ENCODE measurements at places on chromosomes 7 and 10.

DNA sequence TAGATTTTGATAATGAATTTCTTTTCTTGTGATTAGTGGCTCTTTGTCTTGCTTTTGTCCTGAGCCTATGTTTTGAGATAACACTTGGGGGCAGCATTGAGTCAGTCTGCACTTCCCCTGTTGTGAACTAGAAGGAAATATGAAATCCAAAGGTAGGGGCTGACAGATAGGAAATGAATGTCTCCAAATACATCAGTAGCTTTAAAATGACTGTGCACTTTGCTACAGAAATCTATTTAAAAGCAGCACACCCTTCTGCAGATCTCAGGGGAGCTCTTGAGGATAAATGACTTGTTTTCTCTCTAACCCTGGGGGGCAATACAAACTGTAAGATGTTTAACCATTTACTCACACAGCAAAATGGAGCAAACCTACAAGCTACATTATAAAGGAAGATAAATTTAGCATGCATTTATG, 176.0 kb upstream of the MYO3A start:
- no peak for DNase-seq

DNA sequence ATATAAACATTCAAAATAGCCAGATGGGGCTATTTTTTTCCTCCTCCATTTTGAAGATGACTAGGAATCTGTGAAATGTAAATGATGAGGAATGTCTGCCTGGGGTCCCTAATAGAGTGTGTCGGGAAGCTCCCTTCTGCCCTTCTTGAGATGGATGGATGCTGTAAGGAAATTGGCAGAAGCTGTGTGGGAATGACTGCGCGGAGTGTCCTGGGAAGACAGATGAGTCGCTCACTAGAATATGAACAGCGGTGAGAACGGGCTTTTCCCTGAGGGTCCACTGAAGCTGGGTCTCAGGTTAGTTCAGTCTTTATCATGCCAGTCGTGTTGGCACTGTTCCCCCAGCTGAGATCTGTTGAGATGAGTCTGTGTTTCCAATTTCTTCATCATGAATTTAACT, 75.1 kb upstream of the PLPP4 start:
- DNase-seq: no peak

DNA sequence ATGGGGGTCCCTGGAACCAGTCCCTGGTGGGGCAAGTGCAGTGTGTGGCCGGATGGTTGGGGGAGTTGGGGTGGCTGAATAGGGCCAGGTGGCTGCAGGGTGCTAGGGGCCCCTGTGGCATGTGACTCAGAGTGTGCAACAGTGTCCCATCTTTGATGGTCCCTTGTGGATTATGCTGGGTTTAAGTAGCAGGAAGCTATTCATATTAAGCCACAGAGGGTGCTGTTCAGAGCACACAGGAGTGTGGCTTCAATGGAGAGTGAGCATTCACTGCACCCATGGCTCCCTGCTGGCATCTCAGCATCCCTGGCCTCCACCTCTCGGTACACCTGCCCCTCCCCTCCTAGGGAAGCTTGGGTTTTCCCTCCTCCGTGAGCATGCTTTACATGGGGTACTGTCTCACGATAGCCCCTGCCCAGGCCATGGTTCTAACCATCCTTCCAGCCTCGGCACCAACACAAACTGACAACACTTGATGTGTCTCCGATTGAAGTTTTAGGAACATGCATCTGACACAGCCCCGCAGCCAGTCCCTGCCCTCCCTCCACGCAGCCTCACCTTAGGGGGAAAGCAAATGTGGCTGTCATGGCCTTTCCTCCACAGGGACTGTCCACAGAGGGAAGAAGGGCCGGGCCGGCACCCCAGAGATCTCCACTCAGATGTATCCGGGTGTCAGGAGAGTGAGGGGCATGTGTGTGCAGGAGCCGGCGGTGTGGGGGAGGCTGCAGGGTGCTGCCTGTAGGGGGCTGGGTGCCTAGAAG, 30.4 kb upstream of the PPIF start:
- no peak for DNase-seq

GRCh38 chr10:29424017-29424416, 135.1 kb downstream of the LYZL1 start:
- DNase-seq: no peak

DNA sequence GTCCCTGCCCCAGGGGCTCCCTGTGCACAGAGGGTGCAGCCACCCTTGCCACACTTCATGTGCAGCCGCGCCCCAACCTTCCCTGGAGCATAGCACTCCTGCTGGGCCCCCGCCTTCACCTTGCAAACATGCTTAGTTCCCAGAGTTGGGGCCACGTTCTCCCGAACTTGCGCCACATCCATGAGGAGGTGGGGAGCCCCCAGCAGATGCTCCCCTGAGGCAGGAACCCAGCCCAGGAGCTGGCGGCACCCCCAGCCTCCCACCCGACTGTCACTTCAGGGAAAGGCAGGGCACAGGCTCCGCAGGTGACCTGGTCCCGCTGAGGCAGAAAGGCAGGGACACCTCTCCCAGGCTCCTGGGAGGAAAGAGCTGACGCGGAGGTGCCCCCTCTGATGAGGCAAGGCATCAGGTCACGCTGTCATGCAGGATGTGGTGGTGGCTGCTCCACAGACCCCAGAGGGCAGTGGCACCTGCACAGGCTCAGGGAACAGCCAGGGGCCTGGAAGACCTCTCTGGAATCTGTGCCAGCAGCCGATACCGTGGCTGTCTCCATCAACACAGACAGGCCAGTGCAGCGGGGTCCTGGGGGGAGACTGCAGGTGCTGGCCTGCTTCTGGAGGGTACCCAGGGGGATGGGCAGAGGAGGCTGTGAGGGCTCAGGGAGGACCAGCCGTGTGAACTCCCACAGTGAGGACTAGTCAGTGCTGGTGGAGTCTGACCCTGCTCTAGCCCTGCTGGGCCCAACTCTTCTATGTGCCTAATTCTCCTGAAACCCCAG, 221.3 kb downstream of the MAD1L1 start:
- no peak for DNase-seq

GRCh38 chr7:35544028-35544742, 150.8 kb downstream of the HERPUD2 start:
- no peak for DNase-seq

DNA sequence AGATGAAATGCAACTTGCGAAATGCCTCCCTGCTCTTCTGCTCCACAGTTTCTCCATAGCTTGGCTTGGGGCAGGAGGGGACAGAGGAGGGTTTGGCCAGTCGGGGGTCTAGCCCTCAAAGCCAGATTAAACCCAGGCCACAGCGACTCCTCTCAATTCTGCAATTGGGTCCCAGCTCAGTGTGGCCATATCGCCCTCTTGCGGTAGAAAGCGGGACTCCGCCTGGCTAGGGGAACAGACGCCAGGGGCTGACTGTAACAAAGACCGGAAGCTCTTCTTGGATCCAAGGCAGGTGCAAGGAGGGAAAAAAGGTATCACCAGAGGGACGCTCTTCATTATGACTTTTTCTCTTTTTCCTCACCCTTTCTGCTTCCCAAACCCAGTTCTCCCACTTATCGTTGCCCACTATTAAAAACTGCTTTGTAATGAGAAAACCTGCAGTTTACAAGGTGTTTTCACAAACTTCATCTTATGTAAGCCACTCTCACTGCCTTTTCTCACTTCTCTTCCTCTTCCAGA, 36.6 kb upstream of the TNPO3 start:
- peak; percentile 18 for DNase-seq

DNA sequence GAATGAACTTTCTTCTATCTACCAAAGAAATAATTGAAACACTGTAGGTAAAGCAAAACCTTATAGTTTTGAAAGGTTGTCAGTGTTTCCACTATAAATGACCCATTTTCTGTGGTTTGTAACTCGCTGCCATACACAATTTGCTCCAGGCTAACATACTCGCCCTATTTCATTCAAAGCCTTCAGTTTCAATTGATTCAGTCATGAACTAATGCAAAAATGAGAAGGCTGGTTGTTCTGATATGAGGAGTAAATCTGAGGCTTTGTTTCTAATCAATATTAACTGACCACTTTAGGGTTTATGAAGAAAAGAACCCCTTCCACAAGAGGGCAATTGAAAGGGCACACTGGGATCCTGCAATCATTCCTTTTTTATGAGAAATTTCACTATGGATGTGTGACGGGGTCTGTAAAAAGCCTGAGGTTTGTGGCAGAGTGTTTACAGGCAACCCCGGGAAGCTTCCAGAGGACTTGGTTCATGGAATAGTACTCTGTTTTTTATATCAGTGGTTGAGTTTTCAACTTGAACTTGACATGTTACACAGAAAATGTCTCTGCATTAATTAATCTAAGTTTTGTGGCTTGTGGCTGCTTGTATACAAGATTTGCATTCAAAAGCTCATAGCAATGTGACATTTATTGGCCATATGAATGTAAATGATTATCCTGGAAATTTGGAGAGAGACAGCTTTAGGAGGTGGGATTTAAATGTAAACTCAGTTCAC, 133.2 kb downstream of the NRP1 start:
- no peak for DNase-seq

- DNase-seq: no peak
Measured at GRCh38 chr10:78299851-78300468, 266.3 kb downstream of the RPS24 start.

GRCh38 chr7:134474828-134475227, 15.9 kb upstream of the AKR1B1 start:
- no peak for DNase-seq

DNA sequence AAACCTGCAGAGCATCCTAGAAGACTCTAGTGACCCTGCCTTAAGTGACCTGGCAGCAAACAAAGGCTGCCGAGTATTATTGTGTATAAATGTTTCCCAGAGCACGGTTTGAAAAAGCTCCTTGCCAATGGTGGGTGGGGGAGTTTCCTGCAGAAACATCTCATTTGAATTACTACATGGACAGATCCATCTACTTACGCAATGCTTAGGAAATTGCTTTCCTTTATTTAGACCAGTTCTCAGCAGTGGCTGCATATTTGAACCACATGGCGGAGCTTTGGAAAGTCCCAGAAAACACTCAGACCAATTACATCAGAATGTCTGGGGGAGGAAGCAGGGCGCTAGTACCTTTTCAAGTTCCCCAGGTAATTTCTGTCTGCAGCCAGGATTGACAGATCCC, 560.9 kb downstream of the SDK1 start:
- no peak for DNase-seq

DNA sequence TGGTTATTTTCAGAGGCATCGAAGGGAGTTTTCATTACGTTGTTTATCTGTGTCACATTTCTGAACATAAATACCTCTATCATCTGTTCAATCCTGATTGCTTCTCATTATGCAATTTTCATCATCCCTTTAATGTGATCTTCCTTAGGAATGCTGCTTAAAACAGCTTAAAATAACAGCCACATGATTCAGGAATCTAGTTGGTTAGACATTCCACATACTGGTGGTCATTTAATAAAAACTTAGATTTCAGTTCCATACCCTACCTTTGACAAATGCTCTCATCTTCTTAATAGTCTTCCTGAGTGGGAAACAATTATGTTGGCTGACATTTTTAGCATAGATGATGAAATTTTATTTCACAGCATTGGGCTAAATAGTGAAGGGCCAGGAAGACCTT, 191.3 kb upstream of the CDCA7L start:
- no peak for DNase-seq

DNA sequence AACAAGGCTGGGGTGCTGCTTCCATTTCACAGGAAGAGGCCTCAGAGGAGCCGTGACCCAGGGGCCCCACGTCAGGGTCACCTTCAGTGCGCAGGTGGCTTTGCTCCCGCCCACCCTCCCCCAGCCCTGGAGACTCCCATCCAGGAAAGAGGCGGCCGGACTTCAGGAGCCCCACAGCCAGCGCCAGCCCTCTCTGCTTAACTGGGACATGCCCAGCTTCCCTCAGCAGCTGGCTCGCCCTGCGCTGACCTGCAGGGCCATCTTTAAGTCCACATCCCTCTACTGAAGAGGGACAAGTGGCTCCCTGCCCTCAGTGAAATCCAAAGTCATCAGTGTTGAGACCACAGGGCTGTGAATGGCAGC, 141.9 kb upstream of the PPP2R2D start:
- no peak for DNase-seq

GRCh38 chr10:84563355-84563754, 235.0 kb downstream of the CCSER2 start:
- DNase-seq: no peak

DNA sequence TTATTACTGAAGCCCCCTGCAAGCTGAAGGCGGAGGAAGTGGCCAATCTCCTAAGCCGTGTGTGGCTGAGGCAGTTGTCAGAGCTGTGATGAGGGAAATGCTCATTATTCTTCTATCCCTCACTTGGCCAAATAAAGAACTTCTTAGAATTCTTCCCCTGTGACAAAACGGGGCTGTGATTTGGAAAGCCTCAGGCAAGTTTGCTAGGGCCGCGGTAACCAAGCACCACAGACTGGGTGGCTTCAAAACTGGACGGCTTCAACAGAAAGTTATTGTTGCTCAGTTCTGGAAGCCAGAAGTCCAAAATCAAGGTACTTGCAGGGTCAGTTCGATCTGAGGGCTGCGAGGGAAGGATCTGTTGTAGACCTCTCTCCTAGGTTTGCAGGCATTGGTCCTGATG, 72.3 kb upstream of the STEAP1B start:
- no peak for DNase-seq

GRCh38 chr7:7972128-7972527, 3.5 kb downstream of the GLCCI1 start:
- DNase-seq: no peak

GRCh38 chr7:95687759-95688343, 84.5 kb upstream of the DYNC1I1 start:
- DNase-seq: no peak

GRCh38 chr10:61642150-61642571, 20.6 kb upstream of the CABCOCO1 start:
- no peak for DNase-seq

- DNase-seq: no peak
Measured at GRCh38 chr7:105222953-105223352, 165.8 kb downstream of the SRPK2 start.

- DNase-seq: no peak
Measured at GRCh38 chr10:75110006-75110632, 1.3 kb upstream of the SAMD8 start.

GRCh38 chr7:124758327-124758726, 7.3 kb downstream of the GPR37 start:
- DNase-seq: no peak

- DNase-seq: no peak
Measured at GRCh38 chr7:42210333-42210732, 26.7 kb downstream of the GLI3 start.

DNA sequence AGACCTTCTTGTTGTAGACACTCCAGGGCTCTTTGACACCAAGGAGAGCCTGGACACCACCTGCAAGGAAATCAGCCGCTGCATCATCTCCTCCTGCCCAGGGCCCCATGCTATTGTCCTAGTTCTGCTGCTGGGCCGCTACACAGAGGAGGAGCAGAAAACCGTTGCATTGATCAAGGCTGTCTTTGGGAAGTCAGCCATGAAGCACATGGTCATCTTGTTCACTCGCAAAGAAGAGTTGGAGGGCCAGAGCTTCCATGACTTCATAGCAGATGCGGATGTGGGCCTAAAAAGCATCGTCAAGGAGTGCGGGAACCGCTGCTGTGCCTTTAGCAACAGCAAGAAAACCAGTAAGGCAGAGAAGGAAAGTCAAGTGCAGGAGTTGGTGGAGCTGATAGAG, 5.5 kb downstream of the GIMAP7 start:
- DNase-seq: no peak

GRCh38 chr7:150972023-150972468, 6.1 kb downstream of the KCNH2 start:
- peak; percentile 51 for DNase-seq

- DNase-seq: no peak
Measured at GRCh38 chr7:151456782-151457181, 16.8 kb upstream of the CRYGN start.

GRCh38 chr7:148242294-148242821, 348.2 kb upstream of the C7orf33 start:
- DNase-seq: peak; percentile 39

GRCh38 chr7:42687211-42688055, 224.4 kb downstream of the C7orf25 start:
- DNase-seq: no peak

- DNase-seq: peak; percentile 40
Measured at GRCh38 chr7:17041324-17041723, 159.5 kb upstream of the AGR3 start.
